ENCODE measurements at places on chromosomes 12 and 14.
A peak's percentile ranks its signal among the peaks of the same experiment; 100 is the strongest.

DNA sequence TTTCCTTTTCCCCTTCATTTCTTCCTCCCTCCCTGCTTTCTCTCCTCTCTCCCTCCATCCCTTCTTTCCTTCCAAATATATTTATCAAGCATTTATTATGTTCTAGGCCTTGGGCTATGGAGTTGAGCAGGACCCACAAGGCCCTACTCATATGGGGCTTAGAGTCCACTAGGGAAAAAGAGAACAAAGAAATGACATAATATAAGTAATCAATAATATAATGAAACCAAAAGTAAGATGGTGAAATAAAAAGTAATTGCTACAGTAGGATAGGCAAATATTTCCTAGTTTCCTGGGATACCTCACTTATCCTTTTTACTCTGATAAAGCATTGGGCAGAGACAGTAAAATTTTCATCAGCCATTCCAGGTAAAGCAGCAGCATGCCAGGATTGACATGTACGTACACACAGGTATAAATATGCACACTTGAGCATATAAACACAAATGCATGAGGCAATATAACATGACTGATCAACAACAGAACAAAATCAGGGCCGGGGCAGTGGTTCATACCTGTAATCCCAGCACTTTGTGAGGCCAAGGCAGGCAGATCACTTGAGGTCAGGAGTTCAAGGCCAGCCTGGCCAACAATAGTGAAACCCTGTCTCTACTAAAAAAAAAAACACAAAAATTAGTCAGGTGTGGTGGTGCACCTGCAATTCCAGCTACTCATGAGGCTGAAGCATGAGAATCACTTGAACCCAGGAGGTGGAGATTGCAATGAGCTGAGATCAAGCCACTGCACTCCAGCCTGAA, 35.5 kb upstream of the CSRP2 start:
- DNase-seq = no peak

- DNase-seq = no peak
Measured at GRCh38 chr12:58896278-58896677, 24.0 kb downstream of the LRIG3 start.

DNA sequence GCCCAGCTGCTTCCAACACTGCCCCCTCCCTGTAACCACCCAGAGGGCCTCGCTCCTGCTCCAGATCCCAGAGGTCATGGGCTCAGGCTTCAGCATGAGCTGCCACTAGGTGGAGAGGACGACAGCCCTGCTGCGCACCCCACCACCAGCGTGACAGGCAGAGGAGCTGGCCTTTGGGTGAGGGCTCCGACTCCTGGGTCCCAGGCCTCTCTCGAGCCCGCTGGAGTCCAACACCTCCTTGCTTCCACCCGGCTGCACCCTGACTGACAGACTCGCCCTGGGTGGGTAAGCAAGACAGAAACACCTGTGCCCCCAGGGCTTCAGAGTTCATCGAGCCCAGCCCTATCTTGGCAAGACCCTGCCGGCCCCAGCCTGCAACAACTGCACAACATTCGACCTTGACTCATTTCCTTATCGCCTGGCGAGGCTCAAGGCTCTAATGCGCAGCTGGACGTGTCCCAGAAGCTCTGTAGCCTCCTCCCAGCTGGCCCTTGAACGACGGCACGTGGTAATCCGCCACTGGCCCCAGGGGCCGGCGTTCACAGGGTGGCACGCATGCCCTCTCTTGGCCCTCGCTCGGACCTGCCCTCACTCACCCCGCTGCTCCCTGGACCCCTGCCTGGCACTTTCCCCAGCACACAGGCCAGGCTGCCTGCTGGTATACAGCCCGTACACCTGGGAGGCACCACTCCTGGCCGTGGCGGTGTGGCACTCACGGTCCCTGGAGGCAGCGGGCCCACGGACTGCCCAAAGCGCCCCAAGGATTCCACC, 28.0 kb downstream of the VPS37B start:
- no peak for DNase-seq

- DNase-seq = no peak
Measured at GRCh38 chr14:33742166-33742565, 208.7 kb downstream of the EGLN3 start.

DNA sequence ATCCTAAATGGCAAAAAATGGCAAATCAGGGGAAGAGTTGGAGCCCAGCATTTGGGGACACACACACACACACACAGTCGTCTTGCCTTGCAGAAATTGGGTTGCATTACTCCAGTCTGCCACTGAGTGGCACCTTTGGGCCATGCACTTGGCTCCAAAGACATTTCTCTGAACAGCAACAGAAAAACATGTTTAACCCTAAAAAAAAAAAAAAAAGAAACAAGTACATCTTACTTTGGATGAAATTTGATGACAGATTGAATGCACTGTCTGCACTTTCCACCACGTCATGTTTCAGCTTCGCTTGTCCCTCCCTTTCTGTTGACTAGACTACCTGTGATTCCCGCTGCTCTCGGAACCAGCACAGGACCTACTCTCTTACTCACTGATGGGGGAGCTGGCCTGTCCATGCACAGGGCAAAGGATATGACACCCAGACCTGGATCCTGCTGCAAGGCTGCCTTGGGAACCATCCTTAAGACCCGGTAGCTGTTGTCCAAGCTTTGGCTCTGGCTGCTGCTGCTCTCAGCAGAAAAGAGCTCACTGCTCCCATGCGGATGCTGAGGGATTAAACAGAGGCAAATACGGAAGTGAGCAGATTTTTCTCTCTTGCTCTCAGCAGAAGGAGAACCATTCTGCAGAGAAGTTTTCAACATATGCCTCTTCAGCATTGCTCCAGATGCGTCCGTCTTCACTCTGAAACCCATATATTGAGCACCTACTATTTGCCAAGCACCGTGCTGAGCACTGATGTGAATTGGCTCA, 376.8 kb downstream of the DPF3 start:
- DNase-seq = peak; percentile 33
